ENCODE measurements at places on chromosomes 11 and 22.
A peak's percentile ranks its signal among the peaks of the same experiment; 100 is the strongest.

DNA sequence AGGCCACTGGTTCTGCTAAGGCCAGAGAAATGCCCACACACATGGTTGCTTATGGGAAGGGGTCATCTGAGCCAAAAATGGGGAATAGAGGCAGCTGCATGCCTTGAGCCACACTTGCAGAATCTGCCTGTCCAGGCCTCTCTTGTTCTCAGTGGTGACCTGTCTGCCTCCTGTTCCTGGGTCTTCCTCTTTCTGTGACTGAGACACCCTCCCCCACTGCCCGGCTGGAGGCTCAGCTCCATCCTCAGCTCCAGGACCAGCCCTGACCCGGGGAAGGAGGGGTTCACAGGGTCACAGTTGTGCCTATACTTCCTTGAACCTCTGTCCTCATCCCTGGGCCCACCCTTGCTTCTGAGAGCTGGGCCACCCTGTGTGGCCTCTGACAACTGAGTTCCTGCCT is 52.3 kb downstream of the CSF2RB start:
- H3K4me1 ChIP-seq, result peaks cover 6% of the 10 kb centered on the region
- no peaks in the 10 kb centered on the region for H3K36me3 ChIP-seq
- H3K27ac ChIP-seq, result no peak overlapping the region
- H3K4me3 ChIP-seq, result no peak overlapping the region

DNA sequence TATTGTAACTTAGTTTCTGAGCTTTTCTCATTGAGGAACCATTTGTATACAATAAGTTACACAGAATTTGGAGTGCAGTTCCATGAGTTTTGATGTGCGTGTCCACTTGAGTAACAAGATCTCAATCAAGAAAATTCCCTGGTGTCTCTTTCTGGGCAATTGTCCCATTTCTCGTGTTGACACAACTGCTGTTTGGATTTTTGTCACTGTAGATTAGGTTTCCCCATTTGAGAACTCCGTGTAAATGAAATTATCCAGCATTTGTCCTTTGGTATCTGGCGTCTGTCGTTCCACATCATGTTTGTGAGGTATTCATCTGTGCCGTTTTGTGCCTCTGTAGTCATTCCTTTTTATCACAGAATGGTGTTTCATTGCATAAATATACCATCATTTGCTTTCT is 547.0 kb downstream of the TBC1D22A start:
- H3K27me3 ChIP-seq, result no peaks in the 10 kb centered on the region
- H3K36me3 ChIP-seq, result no peaks in the 10 kb centered on the region
- DNase-seq, result no peak
- no peak overlapping the region for H3K27ac ChIP-seq

- H3K36me3 ChIP-seq, result peaks cover 20% of the 10 kb centered on the region
- no peaks in the 10 kb centered on the region for H3K4me1 ChIP-seq
- H3K27ac ChIP-seq, result no peak overlapping the region
- no peak for DNase-seq
These were observed 17.6 kb downstream of the SELENOO start for GRCh38 chr22:50218153-50218995.

DNA sequence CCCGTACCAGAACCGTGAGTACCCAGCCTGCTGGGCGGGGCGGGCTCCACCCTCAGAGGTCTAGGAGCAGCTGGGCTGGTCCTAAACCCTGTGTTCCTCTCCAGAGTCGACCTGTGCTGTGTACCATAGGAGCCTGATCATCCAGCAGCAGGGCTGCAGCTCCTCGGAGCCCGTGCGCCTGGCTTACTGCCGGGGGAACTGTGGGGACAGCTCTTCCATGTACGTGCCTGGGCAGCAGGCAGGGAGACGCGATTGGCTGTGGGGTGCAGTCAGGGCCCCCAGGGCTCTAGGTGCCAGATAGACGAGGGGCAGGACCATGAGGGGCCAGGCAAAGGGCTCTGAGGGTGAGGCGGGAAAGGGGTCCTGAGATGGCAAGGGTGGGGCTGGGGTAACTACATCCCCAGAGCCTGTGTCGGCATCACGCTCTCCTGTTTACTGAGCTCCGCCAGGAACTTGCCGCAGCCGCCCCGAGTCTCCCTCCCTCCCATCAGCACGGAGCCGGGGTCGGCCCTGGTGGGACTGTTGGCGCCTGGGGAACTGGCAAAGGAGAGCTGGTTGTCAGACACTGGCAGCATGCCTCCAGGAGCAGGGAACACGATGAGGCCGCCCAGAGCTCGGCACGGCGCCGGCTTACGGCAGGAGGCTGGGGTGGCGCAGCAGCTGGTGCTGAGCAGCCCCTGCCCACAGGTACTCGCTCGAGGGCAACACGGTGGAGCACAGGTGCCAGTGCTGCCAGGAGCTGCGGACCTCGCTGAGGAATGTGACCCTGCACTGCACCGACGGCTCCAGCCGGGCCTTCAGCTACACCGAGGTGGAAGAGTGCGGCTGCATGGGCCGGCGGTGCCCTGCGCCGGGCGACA is 22.9 kb upstream of the MUC5B start:
- peaks cover 8% of the 10 kb centered on the region for H3K27me3 ChIP-seq
- H3K36me3 ChIP-seq, result no peaks in the 10 kb centered on the region
- DNase-seq, result no peak
- no peaks in the 10 kb centered on the region for H3K4me1 ChIP-seq

GRCh38 chr22:38490475-38490874 is 15.6 kb downstream of the DDX17 start:
- H3K4me3 ChIP-seq, result no peak overlapping the region
- peaks cover 71% of the 10 kb centered on the region for H3K36me3 ChIP-seq
- DNase-seq, result no peak
- H3K27ac ChIP-seq, result peak overlapping the region; percentile 75

DNA sequence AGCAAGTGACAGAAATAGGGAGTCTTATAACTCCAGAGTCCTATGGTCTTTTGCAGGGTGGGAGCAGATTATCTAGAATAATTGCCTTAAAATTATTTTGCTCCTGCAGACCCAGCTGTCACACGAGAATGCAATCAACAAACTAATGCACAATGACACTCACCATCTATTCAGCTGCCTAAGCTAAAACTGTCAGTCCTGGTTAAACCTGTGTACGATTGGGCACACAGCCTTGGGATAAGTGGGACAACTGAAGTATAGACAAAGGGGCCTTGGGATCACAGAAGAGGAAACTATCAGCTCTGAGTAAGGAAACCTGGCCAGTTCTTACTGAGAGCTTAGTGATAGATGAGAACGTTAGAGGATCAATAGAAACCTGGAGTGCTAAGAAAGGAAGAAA is 595.9 kb upstream of the KIRREL3 start:
- DNase-seq, result no peak
- no peaks in the 10 kb centered on the region for H3K36me3 ChIP-seq
- no peaks in the 10 kb centered on the region for H3K4me1 ChIP-seq
- no peak overlapping the region for H3K4me3 ChIP-seq

- no peak overlapping the region for H3K4me3 ChIP-seq
- H3K36me3 ChIP-seq, result no peaks in the 10 kb centered on the region
These were observed 3.4 kb upstream of the RCOR2 start for GRCh38 chr11:63920126-63920938.

DNA sequence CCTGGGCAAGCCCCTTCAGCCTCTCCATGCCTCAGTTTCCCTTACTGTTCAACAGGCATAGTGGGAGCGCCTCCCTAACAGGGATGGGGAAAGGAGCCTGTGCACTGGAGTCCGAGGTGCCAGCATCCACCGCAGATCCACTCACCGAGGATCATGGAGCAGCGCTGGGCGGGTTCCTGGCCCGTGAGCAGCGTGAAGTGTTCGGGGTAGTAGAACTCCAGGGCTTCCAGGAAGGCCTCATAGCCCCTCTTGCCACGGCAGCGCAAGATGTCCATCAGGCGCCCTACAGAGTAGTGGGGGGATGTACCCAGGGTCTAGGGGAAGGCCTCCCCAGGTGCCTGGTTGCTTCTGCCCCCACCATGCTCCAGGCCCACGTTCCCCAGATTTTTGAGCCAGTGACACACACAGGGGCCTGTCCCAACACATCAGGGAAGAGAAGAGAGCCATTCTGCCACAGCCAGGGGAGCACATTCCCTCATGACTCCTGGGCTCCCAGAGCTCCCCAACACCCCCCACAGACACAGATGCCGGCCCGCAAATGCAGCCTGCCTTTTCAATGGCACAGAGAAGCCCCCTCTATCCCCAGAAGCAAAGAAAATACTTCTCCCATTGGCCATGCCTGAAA is 1.3 kb downstream of the CARD10 start:
- H3K27ac ChIP-seq, result peak overlapping the region; percentile 35
- H3K4me3 ChIP-seq, result peak overlapping the region; percentile 83
- peaks cover 7% of the 10 kb centered on the region for H3K4me1 ChIP-seq
- peaks cover 7% of the 10 kb centered on the region for H3K27me3 ChIP-seq

DNA sequence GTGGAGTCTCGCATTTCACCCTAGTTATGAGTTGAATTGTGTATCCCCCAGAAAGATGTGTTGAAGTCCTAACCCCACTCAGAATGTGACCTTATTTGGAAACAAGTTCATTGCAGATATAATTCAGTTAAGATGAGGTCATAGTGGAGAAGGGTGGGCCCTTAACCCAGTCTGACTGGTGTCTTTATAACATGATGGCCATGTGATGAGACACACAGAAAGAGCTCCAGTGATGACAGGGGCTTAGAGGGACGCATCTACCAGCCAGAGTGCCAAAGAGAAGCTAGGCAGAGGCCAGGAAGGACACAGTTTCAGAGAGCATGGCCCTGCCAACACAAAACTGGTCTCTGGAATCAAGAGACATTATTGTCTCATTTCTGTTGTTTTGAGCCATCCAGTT is 50.3 kb downstream of the LARGE1 start:
- no peak overlapping the region for H3K27ac ChIP-seq
- no peaks in the 10 kb centered on the region for H3K27me3 ChIP-seq
- H3K4me1 ChIP-seq, result no peaks in the 10 kb centered on the region
- H3K36me3 ChIP-seq, result no peaks in the 10 kb centered on the region
- no peak for DNase-seq
- H3K4me3 ChIP-seq, result no peak overlapping the region

DNA sequence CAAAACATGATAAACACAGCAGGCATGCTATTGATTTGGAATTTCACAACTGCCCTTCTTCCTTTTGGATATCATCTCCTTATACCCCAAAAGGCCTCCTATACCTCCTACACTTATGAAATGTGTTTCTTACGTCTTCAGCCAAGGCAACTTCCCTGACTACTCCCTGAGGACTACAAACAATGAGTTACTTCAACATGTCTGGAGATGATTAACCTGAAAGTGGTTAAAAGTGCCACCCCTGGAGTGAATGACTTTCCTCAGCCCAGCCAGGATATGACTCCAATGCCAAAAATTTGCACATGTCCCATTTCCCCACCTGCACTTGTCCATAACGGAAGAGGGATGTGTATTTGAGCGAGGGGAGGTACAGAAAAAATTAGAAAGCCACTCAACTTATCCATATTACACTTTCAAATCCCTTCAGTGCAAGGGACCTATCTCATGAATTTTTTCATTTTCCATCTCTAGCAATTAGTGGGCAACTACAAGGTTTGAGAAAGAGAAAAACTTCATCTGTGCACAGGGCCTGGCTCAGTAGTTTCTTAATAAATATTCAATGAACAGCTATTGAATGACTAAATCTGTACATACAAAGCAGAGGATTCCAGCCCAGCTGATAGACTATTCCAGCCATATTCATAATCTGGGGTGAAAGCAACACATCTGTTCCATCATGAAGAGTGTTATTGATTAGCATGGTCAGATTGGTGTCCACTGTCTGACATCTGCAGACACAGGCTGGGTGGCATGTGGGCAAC is 36.8 kb downstream of the KIRREL3 start:
- H3K27me3 ChIP-seq, result no peaks in the 10 kb centered on the region
- DNase-seq, result no peak
- peaks cover 42% of the 10 kb centered on the region for H3K36me3 ChIP-seq

DNA sequence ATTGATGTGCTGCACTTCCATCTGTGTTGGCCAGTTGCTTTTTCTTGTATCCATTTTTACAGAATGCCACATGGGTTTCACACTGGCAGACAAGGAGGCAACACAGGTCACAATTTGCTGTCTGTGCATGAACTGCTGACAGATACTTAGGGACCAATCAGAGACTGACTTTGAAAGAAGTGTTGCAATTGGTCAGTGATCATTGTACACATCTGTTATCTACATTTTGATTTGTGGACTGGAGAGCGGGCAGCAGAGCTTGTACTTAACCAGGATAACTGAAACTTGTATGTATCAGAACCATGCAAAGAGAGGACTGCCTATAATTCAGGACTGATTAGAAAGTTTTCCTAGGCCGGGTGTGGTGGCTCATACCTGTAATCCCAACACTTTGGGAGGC is 21.8 kb downstream of the PRR5 start:
- H3K4me3 ChIP-seq, result no peak overlapping the region
- no peaks in the 10 kb centered on the region for H3K27me3 ChIP-seq
- H3K36me3 ChIP-seq, result no peaks in the 10 kb centered on the region
- no peak overlapping the region for H3K27ac ChIP-seq

- H3K4me1 ChIP-seq, result peaks cover 10% of the 10 kb centered on the region
- no peak overlapping the region for H3K27ac ChIP-seq
- H3K36me3 ChIP-seq, result no peaks in the 10 kb centered on the region
- DNase-seq, result peak; percentile 28
- H3K4me3 ChIP-seq, result no peak overlapping the region
- H3K27me3 ChIP-seq, result no peaks in the 10 kb centered on the region
These were observed 226.8 kb downstream of the AASDHPPT start for GRCh38 chr11:106304274-106304673.

DNA sequence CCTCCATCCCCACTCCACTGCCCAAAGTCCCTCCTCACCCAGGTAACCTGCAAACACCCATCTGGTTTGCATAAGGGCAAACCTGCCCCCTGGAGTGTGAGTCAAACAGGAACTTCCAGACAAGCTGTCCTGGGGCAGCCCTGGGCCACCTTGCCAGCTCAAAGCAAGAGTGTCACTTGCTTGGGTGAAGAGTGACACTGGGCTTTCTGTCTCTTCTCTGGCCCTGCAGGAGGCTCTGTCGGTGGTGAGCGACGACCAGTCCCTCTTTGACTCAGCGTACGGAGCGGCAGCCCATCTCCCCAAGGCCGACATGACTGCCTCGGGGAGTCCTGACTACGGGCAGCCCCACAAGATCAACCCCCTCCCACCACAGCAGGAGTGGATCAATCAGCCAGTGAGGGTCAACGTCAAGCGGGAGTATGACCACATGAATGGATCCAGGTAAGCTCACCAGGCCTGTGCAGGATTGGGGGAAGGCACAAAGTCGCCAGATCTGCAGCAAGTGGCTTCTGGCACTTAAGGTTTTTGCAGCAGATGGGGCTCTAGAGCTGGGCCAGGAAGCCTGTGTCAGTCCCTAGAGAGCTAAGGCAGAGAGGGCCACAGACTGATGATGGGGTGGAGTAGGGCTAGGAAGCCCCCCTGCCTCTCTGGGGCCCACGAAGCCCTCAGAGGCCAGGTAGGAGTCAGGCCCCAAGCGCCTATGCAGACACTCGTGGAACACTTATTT is 64.2 kb downstream of the FLI1 start:
- no peak overlapping the region for H3K4me3 ChIP-seq
- peaks cover 2% of the 10 kb centered on the region for H3K27me3 ChIP-seq
- H3K36me3 ChIP-seq, result peaks cover 16% of the 10 kb centered on the region

GRCh38 chr11:7694235-7694634 is 12.0 kb downstream of the OVCH2 start:
- no peaks in the 10 kb centered on the region for H3K36me3 ChIP-seq
- H3K4me3 ChIP-seq, result no peak overlapping the region
- DNase-seq, result no peak
- no peak overlapping the region for H3K27ac ChIP-seq
